NCI-H2171 treated with DMSO at 0.1 percent for 48 hours (cell line): ENCODE measurements at places on chromosomes 11 and 22.

DNA sequence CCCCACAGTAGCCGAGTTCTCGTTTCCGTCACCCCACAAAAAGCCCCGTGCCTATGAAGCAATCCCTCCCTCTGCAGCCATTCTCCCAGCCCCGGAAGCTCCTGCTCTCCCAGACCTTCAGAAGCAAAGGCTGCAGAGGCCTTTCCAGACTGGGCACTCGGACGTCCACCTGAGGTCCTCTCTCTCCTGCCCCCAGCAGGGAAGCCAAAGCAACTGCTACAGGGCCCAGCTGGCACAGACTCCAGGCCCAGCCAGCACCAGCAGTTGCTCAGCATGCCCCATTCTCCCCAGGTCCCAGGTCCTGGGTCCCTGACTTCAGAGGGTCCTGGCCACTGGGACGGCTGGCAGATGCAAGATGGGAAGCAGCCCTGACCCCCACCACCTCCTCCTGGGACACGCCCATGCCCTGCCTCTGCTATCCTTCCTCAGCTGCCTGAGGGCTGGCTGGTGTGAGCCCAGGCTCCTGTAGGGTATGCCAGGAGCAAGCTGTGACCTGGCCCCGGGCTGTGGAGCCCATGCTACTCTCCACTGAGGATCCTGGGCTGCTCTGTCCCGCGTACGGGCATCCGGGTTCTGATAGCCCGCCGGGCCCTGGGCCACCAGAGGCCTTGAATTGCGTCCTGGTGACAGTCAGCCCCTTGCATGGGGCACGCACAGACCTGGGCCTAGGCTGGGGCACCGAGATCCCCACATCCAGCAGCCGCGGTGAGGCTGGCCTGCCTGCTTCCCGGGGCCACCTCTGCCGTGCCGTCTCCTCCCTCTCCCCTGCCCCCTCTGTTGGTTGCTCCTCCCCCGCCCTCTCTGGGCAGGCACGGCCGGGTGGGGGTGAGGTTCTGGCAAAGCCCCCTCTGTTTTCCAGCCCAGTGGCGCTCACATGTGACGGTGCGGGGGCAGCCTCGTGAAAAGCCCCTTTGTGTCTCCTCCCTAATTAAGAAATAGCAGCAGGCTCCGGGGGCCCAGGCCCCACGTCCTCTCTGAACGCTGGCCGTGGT, 1310.3 kb downstream of the BRD1 start:
- DNase-seq = no peak

- peak; percentile 68 for DNase-seq
Observed at GRCh38 chr22:39534591-39535356, 2.2 kb upstream of the RPS19BP1 start.

- DNase-seq = no peak
Observed at GRCh38 chr11:65448418-65449105, 26.0 kb downstream of the NEAT1 start.

GRCh38 chr11:127866109-127866508, 721.2 kb downstream of the ETS1 start:
- no peak for DNase-seq

DNA sequence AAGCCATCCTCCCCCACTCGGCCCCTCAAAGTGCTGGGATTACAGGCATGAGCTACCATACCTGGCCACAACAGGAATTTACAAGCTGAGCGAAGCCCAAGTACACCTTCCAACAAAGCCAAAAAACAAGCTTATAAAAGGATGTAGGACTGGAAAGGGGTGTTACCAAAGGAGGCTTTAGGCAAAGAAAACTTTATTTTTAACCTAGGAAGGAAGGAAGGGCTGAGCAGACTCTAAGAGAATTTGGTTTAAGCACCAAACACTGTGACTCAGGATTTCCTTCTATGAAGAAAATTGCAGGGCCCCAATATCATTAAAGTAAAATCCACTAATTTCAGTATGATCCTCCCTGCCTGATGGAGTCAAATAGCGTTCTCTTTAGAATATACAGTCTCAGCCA, 12.1 kb downstream of the DENND5A start:
- no peak for DNase-seq

DNA sequence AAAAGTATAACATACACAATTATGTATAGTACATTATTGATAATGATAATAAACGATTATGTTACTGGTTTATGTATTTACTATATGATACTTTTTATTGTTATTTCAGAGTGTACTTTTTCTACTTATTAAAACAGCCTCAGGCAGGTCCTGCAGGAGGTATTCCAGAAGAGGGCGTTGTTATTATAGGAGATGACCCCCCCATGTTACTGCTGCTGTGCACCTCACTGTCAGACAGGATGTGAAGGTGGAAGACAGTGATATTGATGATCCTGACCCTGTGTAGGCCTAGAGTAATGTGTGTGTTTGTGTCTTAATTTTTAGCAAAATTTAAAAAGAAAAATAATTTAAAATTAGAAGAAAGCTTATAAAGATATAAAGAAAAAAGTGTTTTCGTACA, 57.6 kb downstream of the REXO2 start:
- no peak for DNase-seq

- no peak for DNase-seq
Observed at GRCh38 chr11:34068111-34068510, 16.6 kb downstream of the CAPRIN1 start.

- no peak for DNase-seq
Observed at GRCh38 chr11:30147293-30147692, 83.5 kb upstream of the FSHB start.

GRCh38 chr11:115928811-115929210, 424.6 kb upstream of the CADM1 start:
- peak; percentile 63 for DNase-seq

GRCh38 chr11:1504138-1504537, 17.6 kb upstream of the MOB2 start:
- DNase-seq = no peak

DNA sequence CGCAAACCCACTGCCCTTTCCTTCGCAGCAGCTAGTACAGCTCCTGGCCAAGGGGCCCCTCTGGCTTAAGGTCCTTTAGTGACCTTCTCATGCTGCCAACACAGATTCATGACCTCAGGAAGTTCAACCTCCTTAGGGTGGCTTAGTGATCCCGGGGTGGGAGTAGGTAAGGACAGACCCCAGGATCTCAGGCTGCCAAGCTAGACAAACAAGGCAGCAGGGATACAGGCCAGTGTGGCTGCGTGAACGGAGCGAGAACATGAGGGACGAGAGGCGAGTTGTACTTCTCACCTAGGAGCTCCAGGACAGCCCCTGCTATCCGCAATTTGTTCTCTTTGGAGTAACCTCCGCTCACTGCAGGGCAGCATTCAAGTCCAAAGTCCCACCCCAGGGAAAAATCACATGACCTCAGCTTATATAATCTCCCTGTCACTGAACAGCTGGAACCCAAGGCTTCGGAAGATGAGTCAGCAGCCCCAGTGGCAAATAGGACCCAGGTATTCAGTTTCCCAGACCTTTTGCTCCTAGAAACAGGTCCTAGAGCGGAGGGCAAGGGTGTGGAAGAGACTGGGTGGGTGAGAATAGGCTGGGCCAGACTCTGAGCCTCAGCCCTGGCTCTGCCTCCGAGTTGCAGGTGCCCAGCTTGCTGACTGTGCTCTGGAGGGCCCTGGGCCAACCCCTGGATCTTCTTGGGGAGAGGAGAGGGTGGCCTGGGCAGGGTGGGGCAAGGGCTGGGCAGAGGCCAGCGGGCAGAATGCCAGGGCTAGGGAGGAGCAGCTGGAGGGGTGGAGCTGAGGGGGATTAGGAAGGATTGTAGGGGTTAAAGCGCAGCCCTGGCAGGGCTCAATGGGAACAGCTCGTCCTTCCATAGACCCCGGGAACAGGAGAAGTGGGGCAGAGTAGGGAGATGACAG, 13.1 kb downstream of the USP2 start:
- peak; percentile 80 for DNase-seq

GRCh38 chr11:46413760-46414465, 22.3 kb upstream of the CHRM4 start:
- DNase-seq = peak; percentile 81

GRCh38 chr22:24510637-24511625, 15.8 kb downstream of the UPB1 start:
- DNase-seq = peak; percentile 28

GRCh38 chr22:21709688-21710087, 25.9 kb downstream of the YPEL1 start:
- DNase-seq = no peak

GRCh38 chr11:57675176-57675941, 7.4 kb downstream of the ZDHHC5 start:
- no peak for DNase-seq

DNA sequence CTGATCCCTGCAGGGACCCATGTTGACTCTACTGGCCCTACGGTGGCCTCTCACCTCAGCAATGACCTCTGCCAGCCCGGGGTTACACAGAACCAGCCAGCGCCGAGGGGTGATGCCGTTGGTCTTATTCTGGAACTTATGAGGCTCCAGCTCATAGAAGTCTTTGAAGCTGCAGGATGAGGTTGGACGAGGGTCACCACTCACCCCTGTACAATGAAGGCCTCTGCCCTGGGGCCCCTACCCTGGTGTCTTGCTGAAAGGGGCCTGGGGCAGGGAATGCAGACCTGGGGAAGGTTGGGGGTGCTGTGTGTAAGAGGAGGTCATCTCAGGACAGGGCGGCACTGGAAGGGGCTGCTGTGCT, 6.8 kb downstream of the PYGM start:
- no peak for DNase-seq

- no peak for DNase-seq
Observed at GRCh38 chr11:125062931-125063428, at the start of gene SLC37A2. Gene SLC37A2, plus strand, starts transcription at chr11:125063305. Its CDS starts 63 bp downstream, at chr11:125063368.

DNA sequence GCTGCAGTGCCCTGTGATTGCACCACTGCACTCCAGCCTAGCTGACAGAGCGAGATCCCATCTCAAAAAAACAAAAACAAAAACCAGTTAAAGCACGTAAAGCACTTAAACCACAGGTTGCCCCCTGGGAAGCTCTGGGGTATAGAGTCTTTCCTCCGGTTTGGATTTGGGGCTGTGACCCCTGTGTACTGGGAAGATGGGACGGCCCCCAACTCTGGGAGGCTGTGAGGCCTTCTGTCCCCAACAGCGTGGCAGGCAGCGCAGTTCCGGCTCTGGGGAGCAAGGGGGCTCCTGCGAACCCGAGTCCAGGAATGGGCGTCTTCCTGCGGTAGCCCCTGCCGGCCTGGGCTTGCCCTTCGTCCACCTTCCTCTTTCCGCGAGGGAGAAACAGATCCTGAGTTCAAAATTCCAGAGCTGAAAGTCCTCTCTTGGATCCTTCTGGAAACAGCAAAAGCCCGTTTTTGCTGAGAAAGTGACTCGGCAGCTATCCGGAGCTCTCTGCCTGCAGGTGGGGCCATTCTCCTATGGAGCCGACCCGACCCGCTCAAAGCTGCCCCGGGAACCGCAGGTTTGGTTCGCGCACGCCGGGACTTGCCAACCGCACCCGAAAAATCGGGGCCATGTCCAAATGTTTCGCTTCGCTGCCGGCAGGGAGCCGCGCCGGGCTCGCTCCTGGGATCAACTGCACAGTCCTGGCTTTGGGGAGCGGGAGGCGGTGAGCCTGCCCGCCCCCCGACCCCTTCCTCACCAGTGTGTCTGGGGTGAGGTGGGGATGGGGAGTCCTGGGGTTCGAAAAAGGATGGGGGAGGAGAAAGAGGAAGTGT, 36.3 kb upstream of the POLA2 start:
- DNase-seq = no peak

DNA sequence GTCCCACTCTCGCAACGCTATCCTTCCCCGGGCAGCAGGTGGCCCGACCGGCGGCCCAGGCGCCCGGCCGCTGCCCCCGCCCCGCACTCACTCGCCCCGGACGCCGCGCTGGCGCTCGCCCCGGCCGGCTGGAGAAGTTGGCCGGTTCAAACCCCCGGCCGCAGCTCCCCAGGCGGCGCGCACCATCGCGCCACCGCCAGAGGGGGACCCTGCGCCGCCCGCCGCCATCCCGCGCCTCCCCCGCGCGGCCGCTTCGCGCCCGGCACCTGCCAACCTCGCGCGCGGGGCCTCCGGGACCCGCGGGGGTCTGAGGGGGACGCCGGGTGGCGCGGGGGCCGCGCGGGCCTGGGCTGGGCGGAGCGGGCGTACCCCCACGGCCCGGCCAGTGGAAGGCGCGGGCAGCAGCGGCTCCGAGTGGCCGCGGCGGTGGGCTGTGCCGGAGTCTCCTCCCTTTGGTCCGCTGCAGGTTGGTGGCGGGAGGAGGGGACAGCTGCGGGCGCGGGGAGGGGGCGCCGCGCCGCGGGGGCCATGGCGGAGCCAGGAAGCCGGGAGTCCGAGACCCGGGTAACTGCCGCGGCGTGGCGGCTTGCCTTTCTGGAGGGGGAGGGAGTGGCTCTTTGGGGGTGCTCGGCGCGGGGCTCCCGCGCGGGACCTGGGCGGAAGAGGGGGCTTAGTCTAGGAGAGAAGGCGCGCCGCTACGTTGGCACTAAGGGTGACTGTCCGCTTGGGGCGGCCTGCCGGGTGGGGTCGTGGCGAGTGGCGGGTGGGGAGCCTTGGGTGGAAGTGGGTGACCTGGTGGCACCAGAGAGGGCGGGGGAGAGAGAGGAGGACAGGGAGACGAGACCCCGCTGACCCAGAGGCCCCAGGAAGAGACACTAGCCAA, at the start of the genes MPST and TST:
Gene MPST, plus strand, starts transcription at position 434 of the 883 bp plus-strand sequence. Its CDS starts 95 bp downstream, at position 529.
Gene TST, minus strand, starts transcription at position 139 of the 883 bp plus-strand sequence. CDS start 715 bp downstream, outside the sequence.
- DNase-seq = peak; percentile 57

- peak; percentile 15 for DNase-seq
Observed at GRCh38 chr11:66595245-66595904, 2.4 kb downstream of the CCS start.

DNA sequence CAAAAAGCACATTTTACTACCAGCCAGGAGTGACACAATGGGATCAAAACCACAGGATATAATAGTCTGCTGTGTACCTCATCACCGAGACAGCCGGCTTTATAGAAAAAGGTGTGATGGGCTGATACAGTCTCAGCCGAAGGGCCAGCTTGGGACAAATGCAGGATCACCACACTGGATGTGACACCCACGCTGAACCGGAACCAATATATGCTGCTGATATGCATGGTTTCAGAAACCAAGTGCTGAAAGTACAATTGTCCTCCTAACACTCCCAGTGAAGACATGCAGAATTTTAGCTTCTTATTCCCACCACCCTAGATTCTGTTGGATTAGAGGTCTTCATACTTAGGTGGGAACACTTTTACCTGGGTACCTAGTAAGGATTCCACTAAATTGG, 97.0 kb upstream of the LDLRAD3 start:
- DNase-seq = no peak

DNA sequence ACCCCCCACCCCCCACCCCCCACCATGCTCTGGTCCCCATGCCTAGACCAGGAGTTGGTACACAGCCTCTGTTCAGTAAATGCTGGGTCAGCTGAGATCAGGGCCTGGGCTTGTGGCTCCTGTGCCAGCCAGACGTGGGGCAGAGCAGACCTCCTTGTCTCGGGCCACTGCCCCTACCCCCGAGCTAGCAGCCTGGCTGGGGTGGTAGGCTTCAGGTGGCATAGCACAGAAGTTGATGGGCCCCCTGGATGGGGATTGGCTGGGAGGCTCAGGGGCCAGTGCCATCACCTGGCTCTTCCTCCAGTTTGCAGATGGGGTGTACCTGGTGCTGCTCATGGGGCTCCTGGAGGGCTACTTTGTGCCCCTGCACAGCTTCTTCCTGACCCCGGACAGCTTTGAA, 139.9 kb downstream of the PARVA start:
- DNase-seq = no peak

GRCh38 chr11:113647856-113648255, 58.3 kb downstream of the TMPRSS5 start:
- DNase-seq = no peak
